ENCODE measurements at places on chromosomes 6 and 20.

DNA sequence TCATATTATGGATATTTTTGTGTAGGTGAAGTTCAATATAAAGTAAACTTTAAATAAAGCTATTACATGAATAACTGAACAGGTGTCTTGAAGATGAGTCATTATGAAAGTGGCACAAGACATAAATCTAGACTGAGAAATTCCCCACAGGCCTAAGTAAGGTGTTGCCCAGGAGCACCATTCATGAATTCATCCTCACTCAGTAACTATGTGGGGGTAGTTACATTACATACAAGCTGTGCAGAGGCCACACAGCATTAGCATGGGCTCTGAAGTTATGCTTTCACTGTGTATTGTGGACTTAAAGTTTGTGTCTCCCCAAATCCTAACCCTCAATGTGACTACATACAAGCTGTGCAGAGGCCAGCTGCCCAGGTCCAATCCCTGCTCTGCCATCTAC lies 65.9 kb downstream of the BCAS1 start:
- DNase-seq: no peak

DNA sequence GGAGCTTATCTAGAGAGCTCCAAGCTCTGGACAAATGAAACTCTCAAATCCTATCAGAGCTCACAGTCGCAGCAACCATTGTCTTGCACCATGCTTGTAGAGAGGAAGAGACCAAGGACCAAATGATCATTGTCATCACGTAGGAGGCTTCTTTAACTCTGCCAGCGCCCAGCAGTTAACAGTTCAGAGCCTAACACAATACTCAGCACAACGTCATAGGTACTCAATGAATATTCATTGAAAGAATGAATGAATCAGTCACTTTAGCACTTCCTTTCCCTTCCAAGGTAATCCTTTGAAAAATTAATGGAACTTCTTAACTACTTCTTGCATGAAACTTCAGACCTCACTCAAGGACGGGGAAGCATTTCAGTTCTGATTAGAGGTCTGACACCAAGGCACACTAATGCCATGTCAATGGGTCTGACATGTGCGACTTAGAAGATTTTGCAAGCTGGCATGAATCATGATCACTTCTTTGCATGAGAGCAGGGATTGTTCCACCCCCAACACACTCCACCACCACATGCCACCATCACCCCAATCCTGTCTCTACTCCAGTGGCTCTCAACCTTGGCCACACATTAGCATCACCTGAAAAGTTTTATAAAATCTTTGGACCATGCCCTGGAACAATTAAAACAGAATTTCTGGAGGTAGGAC lies 45.1 kb downstream of the KHDC1L start:
- DNase-seq: no peak

DNA sequence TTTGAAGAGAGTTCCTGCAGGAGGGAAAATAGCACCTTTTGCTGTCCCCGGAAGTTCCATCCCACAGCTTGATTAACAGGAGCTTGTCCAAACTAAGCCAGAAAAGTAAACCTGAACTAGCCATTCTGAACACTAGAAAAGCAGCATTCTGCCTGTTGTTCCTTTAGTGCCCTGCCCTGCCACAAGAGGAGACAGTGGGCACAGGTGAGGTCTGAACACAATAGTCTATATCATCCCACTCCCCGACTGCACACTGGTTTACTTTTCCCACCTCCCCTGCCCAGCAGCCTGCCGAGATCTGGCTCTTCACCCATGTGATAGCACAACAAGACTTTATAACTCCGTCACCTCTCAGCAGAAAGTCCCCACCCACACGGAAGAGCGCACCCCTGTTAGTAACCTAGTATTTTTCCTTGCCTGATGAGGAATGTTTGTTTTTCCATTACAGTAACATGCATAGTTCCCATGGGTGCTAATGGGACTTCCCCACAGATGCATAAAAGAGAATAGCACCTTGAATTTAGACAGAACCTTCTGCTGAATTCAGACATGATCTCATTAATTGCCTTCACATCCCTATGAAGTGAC lies 59.7 kb downstream of the TFAP2A start:
- no peak for DNase-seq

DNA sequence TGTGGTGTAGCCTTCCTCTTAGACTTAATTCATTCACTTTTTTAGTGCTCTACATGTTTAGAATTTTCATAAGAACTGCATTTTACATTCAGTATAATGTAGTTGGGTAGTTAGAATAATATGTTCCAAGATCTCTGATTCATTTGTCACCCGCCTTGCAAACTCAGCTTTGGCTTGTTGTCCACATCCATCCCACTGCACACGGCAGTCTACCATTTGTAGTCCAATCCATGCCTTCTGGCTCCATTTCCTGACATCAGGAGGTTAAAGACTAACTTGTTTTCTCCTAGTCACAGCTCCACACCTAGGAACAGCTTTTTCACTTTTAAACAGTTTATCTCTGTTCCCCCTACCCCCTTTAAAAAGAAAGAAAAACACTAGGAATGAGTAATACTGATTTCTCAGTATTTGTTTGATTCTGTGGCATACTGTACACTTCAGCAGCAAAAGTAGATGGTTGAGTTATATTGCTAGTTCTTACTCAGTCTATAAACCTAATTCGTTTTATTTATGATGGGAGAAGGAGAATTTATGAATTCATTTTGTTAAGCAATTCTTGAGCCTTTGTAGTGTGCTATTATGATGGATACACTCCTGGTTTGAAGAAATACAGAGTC lies 180.9 kb downstream of the ARID1B start:
- no peak for DNase-seq

GRCh38 chr6:88301888-88302768 lies 136.0 kb upstream of the CNR1 start:
- DNase-seq: no peak

GRCh38 chr6:5506597-5506996 lies 245.3 kb downstream of the FARS2 start:
- no peak for DNase-seq

DNA sequence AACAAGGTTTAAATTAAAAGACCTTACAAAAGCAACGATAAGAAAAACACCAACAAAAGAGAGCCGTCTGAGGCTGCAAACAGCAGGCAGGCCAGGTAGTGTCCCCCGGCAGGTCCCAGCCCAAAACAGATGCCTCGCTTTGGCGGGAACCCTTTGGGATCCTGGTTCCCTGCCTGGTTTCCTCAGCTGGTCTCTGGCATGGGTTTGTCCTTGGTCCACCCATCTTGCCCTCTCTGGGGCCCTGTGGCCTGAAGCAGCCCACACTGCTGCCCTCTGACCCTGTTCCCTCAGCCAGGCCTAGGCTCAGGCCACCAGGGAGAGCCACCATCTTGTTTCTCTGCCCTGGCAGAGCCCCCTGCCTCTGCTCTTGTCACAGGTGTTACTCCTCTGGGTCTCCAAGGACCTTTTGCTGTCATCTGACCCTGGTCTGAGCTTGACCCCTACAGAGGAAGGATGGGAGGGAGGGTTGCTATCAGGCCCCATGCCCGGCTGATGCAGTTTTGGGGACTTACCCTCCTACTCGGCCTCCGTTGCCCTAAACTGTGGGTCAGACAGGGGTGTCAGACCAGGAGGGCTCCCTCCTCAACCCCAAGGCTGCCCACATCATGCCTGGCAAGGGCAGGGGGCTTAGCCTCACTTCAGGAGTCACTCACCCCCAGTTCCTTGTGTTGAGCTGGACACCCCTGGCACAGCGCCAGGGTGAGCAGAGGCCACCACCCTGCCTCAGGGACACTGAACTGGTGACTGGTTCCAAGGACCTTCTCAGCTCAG lies 30.6 kb upstream of the GRM4 start:
- DNase-seq: no peak

GRCh38 chr6:15368186-15368585 lies 122.3 kb downstream of the JARID2 start:
- no peak for DNase-seq

DNA sequence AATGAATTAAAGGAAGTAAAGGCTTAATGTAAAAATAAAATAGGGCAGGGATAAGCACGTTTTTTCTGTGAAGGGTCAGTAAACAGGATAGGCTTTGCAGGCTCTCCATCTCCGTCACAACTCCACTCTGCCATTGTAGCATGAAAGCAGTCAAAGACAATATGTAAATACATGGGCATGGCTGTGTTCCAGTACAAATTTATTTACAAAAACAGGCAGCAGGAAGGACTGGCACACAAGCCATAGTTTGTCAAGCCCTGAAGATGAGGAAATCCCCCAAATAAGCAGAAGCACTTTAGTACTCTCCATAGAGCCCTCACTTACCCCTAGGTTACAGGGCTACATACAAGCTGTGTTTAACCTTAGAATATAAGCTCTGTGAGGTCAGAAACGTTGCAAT lies 8.9 kb upstream of the FBXO9 start:
- no peak for DNase-seq

DNA sequence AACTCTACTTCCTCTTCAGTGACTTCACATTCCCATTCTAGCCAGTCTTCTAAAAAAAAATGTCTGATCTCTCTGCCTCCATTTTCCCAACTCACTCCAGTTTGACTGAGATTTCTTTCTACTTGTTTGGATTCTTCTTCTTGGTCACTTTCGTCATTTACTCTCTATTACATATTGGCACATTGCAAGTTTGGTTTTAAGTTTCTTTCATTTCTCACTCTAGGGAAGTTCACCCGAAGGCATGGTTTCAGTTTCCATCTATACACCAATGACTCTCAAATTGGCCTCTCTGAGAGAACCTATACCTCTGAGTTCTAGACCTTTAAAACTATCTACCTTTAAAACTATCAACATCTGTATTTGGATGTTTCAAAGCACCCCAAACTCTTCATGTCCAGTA lies 51.3 kb downstream of the CD109 start:
- DNase-seq: no peak

DNA sequence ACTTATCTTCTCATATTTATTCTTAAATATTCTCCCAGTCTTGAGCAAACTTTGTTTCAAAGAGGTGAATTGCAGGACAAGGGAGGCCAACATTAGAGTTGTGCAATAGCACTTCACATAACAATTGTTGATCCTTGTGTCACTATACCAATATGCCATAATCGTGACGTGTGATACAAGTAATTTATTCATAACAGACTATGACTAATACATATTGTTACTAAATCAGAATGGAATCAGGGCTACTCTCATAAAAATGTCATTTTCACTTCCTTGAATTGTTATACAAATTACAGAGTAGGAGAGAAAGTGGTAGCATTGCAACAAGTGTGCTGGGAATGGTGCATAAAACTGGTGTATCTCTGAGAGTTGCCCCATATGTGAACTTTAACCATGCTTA lies 37.2 kb upstream of the PLCB1 start:
- no peak for DNase-seq

GRCh38 chr6:166736634-166737033 lies 109.6 kb upstream of the RPS6KA2 start:
- no peak for DNase-seq

GRCh38 chr6:6557886-6558285 lies 30.6 kb upstream of the LY86 start:
- no peak for DNase-seq

DNA sequence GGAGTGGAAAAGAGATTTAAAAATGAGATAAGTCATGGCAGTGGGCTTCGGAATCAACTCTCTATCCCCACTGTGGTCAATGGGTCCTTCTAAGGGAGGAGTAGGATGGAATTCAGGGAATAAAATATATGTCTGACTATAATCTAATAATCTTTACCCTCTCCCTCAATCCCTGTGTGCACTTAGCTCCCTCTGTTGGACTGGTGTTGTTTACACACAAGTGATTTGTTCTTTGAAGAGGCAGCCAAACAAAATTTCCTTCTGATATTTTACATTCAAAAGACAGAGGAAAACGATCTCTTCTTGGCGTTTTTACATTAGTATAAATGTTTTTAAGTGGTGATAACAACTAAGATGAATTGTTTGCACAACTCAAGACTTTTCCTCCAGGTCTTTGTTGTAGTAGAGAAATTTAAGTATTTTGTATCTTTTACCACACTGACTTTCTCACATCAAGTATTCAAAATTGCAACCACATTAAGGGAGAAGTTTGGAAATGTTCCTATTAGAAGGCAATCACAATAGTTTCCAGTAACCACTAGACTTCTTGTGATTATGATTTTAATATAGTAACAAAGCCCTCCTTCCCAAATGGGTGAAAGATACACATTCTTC lies 317.8 kb downstream of the CENPW start:
- DNase-seq: no peak

GRCh38 chr6:17365961-17366360 lies 27.4 kb upstream of the CAP2 start:
- DNase-seq: no peak

DNA sequence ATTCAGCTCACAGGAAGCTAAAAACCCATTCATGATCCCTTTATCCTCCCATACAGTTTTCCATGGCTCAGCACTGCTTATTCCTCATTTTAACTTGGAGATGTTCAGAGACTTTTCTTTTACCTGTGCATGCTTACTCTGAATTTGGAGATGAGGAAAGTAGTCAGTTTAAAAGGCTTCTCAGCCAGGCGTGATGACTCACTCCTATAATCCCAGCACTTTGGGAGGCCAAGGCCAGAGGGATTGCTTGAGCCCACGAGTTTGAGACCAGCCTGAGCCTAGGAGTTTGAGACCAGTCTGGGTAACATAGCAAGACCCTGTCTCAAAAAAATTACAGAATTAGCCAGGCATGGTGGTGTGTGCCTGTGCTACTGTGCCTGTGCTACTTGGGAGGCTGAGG lies 30.3 kb upstream of the TMEM217 start:
- DNase-seq: no peak

DNA sequence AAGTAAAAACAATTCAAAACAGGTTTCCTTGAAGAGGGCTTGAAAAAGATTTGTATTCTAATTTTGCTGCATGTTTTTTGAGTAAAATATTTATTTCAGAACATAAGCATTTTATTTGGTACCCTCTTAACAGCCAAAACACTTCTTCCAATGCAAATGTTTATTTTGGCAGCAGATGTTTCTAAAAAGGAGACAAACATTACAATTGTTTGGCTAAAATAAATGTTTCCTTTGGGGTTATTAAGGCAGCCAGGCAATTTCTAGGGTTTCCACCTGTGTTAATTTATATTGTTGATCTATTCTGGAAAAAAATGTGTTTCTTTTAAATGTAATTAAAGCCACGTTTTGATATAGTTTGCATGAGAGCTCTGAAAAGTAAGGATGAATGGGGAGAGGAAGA lies 56.6 kb downstream of the ARID1B start:
- DNase-seq: no peak

DNA sequence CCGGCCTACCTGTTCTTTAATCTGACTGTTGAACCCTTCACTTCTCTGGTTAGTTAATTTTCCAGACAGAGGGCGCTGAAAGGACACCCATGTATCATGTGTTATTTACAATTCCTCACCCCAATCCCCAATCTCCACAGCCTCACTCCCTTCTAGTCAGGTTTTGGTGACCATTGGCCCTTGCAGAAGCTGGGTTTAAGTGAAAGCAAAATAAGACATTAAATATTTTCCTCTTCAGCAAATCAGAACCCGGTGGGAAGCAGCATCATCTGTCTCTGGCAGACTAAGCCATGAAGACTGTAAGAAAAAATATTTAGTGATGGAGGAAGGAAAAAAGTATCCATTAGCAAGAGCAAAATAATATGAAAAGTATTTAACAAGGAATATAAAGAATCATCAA lies 9.4 kb upstream of the HLA-DQA1 start:
- no peak for DNase-seq

DNA sequence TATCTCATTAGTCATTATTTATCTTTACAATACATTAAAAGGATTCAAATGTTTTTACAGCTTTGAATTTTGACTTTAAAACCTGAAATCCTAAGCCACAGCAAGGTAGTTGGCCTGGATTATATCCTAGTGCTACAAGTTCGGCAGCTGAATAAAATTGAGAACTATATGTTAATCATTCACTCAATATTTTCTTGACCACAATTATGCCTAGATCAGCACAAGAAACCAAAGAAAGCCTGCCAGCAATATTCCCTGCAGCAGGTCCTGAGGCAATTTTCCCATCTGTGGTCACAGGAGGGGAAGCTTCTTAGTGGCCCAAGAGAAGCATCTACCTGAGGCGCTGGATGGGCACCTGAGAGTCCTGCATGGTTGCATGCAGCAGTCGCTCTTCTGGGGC lies 183.5 kb downstream of the GMDS start:
- no peak for DNase-seq
